T1000 (cell line): ENCODE measurements at places on chromosomes 3 and 15.

GRCh38 chr3:179652447-179653095, at the start of gene USP13:
TSS of gene USP13 (plus strand) at chr3:179653040. CDS start at chr3:179653226, 186 bp downstream.
- DNase-seq = peak; percentile 77

- DNase-seq = no peak
Observed at GRCh38 chr3:152127058-152127457, 141.7 kb upstream of the MBNL1 start.

GRCh38 chr3:40876009-40876408, 323.3 kb upstream of the CTNNB1 start:
- DNase-seq = no peak

- DNase-seq = no peak
Observed at GRCh38 chr15:76380249-76380648, 43.7 kb downstream of the ISL2 start.

DNA sequence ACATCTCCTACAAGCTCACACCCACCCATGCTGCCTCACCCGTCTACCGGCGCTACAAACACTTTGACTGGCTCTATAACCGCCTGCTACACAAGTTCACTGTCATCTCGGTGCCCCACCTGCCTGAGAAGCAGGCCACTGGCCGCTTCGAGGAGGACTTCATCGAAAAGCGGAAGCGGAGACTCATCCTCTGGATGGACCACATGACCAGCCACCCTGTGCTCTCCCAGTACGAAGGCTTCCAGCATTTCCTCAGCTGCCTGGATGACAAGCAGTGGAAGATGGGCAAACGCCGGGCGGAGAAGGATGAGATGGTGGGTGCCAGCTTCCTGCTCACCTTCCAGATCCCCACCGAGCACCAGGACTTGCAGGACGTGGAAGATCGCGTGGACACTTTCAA, 2.1 kb downstream of the SNX33 start:
- DNase-seq = no peak

DNA sequence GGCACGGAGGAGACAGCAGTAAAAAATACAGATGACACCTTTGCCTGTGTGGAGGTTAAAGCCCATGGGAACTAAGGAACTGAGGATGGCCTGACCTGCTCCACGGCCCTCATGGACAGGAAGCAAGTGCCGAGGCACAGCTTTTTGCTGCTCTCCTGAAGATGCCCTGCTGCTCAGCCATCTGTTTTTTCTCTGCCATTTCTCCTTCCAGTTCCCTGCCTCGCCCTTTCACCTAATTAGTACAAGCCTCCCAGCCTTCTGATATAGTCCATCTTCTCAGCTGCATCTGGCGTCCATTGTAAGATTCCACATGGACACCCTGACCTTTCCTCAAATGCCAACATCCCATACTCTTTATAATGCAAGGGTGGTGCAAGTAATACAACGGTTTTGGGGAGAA, 11.8 kb upstream of the CXCR6 start:
- DNase-seq = no peak

GRCh38 chr15:31402511-31403056, 75.9 kb downstream of the KLF13 start:
- peak; percentile 60 for DNase-seq

DNA sequence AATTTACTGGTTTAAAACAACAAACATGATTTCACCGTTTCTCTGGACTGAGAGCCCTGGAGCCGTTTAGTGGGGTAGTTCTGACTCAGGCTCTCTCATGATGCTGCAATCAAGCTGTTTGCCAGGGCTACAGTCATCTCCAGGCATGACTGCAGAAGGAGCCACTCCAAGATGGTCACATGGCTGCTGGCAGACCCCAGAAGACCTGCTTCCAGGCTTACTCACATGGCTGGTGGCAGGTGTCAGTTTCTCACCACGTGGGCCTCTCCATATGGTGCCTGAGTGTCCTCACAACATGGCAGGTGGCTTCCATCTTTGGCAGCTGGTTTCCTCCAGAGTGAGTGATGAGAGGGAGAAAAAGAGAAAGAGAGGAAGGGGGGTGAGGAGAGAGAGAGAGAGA, 378.3 kb upstream of the RGMA start:
- peak; percentile 6 for DNase-seq

GRCh38 chr3:99962703-99963102, 145.0 kb downstream of the CMSS1 start:
- DNase-seq = no peak

DNA sequence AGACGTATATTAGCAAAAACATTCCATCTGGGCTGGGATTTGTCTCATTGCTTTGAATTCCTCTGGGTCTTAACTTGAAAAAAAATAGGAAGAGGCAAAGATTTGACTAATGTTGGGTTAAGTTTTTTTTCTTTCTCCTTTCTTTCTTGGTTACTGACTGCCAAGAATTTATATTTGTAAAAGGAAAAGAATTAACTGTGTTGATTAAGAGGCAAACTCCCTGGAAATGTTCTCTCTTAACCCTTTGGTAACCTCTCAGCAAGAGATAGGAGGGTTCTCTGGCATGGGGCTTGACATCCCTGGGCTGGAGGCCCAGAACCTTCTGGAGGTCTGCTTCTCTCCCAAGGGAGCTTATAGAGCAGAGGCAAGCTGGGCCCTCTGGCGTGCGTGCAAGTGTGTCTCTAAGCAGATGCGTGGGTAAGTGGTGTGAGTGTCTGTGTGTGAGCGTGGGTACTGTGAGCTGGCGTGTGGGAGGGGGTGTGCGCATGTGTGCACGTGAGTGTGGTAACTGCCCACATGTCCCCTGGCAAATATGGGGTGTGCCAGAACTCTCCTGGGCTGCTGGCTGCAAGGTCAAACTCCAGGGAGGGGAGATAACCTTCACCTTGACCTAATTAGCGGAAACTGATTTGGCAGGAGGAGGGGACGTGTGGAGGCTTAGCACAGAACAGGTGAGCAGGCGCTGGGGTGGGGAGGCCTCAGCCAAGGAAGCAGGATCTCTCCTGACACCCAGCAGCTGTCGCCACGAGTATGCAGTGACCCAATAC, 49.4 kb upstream of the MAGEF1 start:
- no peak for DNase-seq

DNA sequence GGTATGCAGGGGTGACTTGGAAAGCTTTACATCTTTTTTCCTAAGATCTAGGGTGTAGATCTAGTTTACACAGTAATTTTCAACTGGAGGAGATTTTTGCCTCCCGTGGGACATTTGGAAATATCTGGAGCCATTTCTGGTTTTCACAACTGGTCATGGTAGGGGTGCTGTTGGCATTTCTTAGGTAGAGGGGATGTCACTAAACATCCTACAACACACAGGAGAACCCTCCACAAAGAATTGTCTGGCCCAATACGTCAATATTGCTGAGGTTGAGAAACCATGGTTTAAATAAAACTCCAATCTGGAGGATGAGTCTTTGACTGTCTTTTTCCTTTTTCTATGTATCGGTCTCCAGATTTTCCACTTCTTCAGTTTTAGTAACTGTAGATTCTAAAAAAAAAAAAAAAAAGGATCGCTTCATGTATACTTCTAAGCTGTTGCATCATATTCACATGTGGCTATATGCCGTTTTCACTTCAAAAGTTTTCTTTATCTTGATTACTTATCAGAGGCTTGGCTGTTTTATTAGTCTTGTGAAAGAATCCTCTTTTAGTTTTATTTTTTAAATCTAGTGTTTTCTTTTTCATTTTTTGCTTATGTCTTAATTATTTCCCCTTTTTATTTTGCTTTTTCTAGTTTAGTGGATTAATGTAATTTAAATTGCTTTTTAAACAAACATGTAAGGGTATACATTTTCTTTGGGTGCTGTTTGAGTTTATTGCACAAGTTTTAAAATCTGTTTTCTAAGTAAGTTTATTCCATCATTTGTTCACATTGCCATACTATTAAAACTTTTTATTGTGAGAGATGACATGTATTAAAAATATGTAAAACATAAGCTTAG, 21.2 kb downstream of the UBE2Q2 start:
- DNase-seq = no peak

- DNase-seq = no peak
Observed at GRCh38 chr15:23420806-23421575, 26.1 kb downstream of the GOLGA6L2 start.

- no peak for DNase-seq
Observed at GRCh38 chr3:172530101-172530561, 6.9 kb upstream of the TNFSF10 start.

DNA sequence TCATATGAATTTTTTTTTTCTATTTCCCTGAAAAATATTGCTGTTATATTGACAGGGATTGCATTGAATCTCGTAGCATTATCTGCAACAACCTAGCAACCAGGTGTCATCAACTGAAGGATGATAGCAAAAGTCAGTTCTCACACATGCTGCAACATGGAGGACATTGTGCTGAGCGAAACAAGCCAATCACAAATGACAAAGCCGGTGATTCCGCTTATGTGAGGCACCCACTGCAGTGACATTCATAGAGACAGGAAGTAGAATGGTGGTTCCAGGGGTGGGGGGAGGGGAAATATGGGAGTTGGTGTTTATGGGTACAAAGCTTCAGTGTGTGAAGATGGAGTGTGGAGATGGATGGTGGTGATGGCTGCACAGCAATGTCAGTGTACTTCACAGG, 7.6 kb downstream of the NIPA1 start:
- no peak for DNase-seq

- no peak for DNase-seq
Observed at GRCh38 chr15:50358845-50359244, 3.8 kb upstream of the GABPB1 start.

GRCh38 chr15:36208868-36209582, 370.4 kb upstream of the CDIN1 start:
- DNase-seq = no peak

GRCh38 chr3:89000886-89001285, 106.5 kb upstream of the EPHA3 start:
- DNase-seq = no peak

DNA sequence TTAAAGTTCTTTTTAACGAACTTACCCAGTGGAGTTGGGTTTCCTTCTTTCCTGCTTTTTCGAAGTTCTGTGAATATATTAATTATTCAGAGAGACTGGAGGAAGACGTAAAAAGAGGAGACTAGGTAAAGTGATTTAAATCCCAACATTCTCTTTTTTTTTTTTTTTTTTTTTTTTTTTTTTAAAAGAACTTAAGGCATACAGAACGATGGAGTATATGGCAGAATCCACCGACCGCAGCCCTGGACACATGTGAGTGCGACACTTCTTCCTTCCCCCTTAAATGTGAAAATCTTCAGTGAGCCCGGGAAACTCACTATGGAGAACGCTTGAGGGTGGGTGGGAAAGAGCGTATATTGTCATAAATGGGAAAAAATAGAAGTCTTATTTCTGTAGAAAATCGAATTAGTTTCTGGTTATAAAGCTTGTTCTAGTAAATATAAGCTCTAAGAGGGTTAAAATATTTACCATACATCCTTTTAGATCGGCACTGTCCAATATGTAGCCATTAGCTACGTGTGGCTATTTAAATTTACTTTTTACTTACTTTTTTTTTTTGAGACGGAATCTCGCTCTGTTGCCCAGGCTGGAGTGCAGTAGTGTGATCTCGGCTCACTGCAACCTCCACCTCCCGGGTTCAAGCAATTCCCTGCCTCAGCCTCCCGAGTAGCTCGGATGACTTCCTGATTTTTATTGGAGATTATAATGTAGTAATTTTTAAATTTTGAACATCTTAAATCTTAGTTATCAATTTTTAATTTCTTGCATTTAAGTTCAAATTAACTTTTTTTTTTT, 892 bp downstream of the NMD3 start:
- DNase-seq = no peak

DNA sequence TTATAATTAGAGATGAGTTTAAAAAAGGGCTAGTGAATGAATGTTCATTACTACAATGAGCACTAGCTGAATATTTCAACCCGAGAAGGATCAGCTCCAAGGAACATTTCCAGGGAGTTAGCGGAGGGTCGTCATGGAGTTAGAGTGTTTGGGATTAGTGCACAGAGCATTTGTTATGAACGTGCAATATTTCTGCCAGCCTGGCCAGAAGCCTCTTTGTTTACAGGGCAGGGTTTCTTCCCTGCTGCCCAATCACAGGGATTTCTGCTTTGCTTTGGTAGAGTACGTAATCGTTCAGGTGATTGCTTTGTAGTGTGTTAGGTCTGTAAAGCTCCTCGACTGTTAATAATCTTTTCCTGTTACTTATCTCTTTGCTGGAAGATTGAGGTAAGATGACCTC, 5.9 kb downstream of the CGNL1 start:
- no peak for DNase-seq

DNA sequence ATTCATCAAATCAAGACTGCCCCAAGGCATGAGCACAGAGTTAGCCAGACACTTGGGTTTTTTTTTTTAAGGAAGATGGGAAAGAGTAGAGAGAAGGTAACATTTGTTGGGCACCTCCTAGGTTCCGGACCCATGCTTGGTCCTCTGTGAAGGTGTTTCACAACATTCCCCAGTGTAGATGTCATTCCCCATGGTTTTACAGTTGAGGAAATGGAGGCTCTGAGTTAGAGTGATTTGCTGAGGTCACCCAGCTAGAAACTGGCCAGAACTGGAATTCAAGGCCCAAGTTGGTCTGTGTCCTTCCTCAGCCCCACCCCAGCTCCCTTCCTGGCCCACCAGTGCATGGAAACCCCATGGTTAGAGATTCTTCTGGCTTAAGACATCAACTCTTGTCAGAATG, 19.9 kb downstream of the WNT7A start:
- DNase-seq = no peak

GRCh38 chr3:68162644-68163043, 508.2 kb upstream of the SUCLG2 start:
- no peak for DNase-seq

GRCh38 chr15:55235546-55236036, 38.9 kb upstream of the RSL24D1 start:
- no peak for DNase-seq

DNA sequence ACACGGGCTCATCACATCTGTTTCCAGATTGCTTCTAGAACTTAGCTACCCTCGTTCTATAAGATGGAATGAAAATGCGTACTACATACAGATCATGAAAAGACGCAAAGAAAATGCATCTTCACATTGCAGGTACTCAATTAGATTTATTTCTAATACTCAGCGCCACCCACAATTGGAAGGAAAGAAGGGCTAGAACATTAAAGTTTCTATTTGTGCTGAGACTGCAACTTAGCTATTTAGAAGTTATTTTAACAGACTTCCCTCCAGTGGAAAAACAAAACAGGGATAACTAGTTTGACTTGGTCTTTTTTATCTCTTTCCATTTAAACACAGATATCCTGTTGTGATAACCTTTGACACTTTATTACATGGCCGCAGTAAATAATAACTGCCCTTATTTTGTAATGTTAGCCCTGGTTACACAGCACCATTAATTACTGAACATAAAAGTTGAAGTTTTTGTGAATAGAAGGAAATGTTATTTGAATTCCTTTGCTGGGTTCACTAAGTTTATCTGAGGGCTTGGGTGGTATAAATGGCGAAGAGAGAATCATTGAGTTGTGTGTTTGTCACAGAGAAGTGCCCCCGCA, 86.9 kb upstream of the SLC25A26 start:
- no peak for DNase-seq

DNA sequence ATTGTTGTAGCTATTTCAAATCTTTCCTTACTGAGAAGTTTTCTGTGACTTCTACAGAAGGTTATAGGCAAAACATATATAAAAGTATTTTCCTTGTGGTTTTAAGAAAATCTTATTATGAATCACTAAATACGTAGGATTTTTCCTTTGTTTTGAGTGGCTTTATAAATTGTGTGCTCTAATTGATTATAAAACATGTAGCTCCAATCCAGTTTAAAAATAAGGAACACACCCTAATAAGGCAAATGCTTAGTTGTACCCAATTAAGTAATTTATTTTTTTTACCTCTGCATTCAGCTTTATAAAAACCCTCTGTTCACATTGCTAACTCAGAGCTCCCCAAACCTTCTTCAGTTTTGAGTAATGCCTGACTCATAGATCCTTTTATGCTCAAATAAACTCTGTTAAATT, 408.0 kb downstream of the NAALADL2 start:
- DNase-seq = no peak

- DNase-seq = no peak
Observed at GRCh38 chr15:68083463-68083862, 29.3 kb downstream of the PIAS1 start.

GRCh38 chr3:24420224-24420623, 74.4 kb downstream of the THRB start:
- no peak for DNase-seq
